ENCODE measurements at places on chromosomes 6 and 20. TPM values are rescaled to one million over a fixed set of nuclear protein-coding genes. Genes with fewer than 3 reads are reported as not detected.

Gene TP53TG5
- polyA plus RNA-seq = not detected

Gene ZSCAN31
- polyA plus RNA-seq = 1.4 TPM

Gene FRS3
- 2.2 TPM for polyA plus RNA-seq

Gene PRRT1
- polyA plus RNA-seq = 0.16 TPM

Gene MYBL2
- polyA plus RNA-seq = 12.7 TPM

Gene PRICKLE4
- 0.25 TPM for polyA plus RNA-seq

Gene FABP7
- not detected for polyA plus RNA-seq

Gene OR2H1
- polyA plus RNA-seq = not detected

Gene MTFR2
- 13.2 TPM for polyA plus RNA-seq

Gene RRBP1
- polyA plus RNA-seq = 82.9 TPM

Gene BTN1A1
- not detected for polyA plus RNA-seq
